AG10803 (cell line): ENCODE measurements at places on chromosomes 3 and 15.

GRCh38 chr3:55629432-55629831 lies 142.3 kb upstream of the WNT5A start:
- DNase-seq = no peak

DNA sequence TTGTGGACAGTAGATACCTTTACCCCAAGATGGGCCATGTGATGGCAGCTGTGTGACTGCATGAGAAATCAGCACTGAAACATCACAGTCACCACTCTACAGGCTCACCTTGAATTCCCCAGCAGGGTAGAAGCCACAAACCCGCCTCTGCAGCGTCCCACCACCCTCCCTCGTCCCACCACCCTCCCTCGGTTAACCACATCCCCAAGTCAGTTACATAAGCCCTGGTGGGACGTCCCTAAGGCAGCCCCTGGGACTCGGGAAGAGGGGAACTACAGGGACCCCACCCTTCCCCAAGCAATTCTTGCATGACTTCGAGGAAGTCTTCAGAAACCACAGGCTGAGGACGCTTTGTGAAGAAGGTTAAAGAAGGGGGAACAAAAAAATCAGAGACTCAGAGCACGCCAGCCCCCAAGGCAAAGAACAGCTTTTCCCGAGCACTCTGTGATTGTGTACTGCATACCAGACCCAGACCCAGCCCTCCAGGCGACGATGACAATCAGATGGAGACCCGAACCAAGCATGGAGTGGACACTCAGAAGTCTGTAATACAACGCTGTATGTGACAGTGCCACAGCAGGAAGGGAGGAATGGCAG lies 60.5 kb downstream of the SH3BP5 start:
- DNase-seq = no peak

DNA sequence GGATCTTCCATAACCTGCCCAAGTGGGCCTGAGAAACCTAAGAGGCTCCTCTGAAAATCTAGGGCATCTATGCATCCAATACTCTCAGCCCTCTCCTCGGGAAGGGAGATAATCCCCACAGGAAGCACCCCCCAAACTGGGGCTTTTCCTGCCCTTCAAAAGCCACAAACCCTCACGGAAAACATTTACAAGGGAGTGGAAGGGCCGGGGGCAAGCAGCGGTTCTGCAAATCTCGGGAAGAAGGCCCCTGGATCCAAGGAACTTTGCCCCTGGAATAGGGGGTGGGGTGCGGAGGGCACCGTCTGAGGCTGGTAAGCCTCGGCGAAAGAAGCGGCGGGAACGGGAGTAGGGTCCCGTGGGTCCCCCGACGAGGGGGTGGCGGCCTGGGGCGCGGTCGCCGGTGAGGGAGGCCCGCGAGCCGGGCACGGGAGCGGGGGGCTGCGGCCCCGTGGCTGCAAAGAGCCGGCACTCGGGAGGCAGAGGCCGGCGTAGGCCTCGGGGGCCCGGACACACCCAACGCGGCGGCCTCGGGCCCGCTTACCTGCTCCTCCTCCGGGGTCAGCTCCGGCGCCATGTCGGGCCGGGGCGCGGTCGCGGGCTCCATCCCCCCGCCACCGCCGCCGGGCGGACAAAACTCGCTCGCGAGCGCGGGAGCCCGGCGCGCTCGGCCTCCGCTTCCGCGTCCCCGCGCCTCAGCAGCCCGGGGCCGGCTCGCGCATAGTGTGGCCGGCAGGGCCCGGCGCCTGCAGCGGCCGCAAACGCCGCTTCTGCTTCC lies 755 bp downstream of the PTPN9 start:
- DNase-seq = no peak

GRCh38 chr3:105785803-105786202 lies 83.0 kb downstream of the CBLB start:
- no peak for DNase-seq

DNA sequence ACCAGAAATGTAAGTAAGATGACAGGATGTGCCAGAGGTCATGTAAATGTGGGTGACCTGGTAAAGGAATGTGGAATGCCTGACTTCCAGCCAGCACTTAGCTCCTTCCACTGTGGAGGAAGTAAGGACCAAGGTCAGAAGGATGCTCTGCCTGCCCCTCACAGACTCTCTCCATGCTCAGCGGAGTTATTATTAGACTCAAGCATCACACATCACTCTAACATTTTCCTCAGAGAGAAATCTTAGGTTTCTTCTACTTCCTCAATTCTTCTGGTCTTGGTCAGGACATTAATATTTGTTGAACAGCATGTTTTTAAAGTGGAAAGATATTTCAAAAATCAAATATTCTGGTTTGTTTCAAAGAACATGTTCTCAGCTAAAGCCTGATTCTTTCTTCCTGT lies 231.4 kb upstream of the WNT5A start:
- DNase-seq = peak; percentile 66

DNA sequence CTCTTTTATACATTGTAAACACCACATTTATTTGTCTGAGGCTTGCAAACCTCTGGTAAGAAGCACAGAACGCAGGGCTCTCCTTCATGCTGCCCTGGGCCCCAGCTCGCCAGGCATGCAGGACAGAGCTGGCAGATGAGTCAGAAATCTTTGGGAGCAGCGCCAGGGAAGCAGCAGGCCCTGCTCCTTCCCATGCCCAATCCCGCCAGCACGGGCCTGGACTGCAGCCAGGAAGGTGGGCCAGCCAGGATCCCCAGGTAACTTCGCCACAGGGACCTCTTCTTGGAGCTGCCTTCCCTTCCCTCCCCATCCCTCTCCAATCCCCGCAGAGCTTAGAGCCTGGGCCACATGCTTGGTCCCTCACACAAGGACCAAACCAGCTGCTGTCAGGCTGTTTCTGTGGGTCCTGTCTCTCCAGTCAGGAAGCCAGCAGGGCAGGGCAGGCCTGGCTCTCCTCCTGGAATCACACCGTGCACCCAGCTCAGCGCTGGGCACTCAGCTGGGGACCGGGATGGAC lies 8.8 kb downstream of the STOML1 start:
- DNase-seq = peak; percentile 88

GRCh38 chr3:62122819-62123218 lies 250.5 kb downstream of the FEZF2 start:
- no peak for DNase-seq

DNA sequence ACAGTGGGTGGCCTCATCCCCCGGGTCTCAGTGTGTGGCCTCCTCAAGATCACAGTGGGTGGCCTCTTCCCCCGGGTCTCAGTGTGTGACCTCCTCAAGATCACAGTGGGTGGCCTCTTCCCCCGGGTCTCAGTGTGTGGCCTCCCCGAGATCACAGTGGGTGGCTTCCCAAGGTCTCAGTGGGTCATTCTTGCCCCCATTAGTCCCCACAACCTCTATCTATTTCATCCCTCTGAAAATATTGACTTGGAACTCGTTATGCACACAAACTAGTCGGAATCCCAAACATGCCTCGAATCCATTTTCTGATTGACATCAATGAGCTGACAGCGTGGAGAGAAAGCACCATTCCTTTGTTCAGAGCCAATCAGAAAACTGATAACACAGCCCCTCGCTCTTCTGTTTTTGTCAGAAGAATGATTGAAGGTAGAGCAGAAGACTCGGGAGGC lies 10.8 kb upstream of the SSUH2 start:
- DNase-seq = no peak

GRCh38 chr3:62312201-62312600 lies 61.1 kb downstream of the FEZF2 start:
- DNase-seq = no peak

DNA sequence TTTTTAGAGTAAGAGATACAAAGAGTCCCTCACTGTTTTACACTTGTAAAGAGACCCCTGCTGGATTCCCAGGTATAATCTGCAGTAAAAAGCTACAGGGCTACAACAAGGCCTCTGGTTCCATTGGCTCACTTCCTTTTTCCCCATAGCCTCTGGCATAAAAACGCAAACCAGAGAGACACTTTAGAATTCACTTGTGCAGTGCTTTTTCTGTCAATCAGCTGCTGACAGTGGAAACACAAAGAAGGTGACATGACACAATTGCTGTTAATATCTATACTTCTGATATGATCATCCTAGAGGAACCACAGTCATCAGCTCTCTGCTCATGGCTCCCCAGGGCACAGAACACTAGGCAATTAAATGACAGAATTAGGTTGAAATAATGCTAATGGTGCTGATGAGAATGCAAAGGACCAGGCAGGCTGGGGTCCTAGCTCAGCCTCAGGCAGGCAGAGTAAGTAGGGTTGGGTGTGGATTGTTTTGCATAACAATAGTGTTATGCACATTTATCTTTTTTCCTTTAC lies 667.9 kb upstream of the CFAP20DC start:
- no peak for DNase-seq

GRCh38 chr15:65175511-65175910 lies 9.6 kb downstream of the CLPX start:
- DNase-seq = no peak

DNA sequence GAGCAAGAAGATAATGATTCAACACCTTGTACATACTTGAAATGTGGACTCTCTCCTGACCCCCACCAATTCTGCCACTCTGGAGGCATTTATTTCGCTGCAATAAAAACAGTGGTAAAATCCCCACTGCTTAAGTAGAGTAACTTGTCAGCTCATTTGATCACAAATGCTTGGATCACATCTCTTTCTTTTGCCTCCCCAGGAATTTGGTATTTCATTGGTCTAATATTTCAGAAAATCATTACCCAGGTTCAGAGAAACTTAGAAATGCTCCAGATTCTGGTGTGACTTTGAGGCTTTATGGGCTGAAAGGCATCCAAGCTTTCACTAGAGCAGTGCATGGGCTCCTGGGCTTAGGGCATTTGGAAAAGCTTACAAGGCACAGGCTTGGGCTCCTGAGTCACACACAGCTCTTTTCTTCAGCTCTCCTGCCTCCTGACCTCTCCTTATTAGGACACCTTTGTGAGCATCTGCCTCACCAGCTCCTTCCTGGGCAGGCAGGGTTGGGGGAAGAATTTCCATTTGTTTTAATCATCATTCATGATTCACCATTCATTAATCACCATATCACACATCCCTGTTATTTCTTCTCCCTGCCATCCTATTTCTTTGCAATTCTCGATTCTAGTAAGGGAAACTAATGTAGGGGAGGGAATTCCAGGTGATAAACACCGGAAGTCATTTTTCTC lies 22.5 kb downstream of the CDCP1 start:
- DNase-seq = peak; percentile 93

GRCh38 chr3:100457811-100458210 lies 34.6 kb upstream of the TMEM45A start:
- no peak for DNase-seq

DNA sequence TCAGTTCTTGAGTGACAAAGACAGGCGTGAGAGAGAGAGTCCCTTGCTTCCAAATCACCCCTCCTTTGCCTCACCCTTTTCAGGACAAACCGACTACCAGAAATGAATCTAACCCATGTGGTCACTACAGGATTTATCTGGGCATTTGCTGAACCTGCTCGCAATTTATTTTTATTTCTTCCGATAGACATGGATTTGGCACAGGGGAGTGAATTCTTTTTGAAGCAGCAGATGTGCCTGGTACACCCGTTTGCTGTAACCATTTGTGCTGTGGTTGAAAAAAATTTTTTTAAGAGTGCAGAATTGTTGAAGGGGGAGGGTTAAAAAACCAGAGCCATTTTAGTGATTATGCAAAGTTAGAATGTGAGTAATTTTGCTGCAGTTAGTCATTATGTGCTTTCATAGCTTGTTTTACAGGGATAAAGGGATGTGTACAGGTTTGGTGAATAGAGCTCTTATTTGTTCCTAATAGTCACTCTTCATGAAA lies 442.0 kb downstream of the LPP start:
- peak; percentile 93 for DNase-seq

DNA sequence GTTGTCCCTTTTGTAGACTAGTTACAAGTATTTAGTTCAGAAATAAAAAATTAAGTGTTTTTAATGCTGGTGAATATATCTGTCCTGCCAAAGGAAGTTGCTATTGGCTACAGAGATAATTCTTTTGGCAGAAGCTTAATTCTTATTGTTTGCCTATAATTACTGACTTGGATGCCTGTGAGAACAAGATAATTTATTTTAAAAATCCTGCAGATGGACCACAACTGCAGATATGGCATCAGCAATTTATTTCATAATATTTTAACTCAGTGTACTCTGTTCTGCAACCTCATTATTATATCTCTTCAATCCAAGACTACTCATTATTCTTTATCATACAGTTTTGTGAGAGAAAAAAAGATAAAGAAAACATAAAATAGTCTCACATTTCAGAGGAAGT lies 789.8 kb downstream of the NAALADL2 start:
- no peak for DNase-seq

GRCh38 chr3:122074621-122075265 lies 19.6 kb downstream of the CD86 start:
- DNase-seq = no peak

DNA sequence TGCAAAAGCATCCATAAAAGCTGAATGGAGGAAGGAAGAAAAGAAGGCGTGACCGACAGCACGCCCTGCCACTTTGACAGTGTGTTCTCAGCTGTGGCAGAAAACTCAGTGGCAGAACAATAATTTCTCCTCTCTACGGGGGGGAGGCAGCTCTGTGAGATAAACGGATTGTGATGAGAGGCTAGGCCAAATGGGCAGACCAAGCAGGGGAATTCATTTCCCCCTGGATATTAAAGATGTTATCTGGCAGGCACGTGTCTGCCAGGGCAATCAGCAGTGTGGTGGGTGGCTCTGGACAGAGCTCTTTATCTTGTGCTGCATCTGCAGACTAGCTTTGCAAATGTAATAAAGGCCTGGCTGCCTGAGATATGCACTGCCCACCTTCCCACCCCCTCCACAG lies 1.9 kb upstream of the RMDN3 start:
- no peak for DNase-seq

DNA sequence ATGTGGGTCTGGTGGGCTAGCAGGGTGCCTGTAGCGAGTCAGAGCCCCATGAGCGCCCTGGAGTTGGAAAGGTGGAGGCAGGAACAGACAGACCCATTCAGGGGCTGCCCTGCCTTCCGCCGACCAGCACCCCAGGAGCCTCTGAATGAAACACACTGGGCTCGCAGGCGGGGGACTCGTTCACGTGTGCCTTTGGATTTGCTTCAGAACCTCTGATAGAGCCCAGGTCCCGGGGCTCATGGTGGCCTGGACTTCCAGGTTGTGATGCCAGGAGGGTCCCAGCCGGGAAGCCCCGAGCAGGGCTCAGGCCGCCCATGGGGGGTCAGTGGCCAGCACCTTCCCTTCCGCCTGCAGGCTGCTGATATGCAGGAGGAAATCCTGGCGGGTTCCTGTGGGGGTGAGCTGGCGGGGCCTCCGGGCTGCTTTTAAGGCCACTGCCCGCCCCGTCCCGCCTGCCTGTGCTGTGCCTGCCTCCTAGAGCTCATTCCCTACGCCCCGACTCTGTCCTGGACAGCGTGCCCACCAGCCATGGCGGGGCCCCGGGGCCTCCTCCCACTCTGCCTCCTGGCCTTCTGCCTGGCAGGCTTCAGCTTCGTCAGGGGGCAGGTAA lies at the start of gene STAB1:
TSS of gene STAB1 (plus strand) at position 453 of the 610 bp plus-strand sequence. CDS start at position 529, 76 bp downstream.
- DNase-seq = no peak
